ENCODE measurements at places on chromosomes 5 and 9.

DNA sequence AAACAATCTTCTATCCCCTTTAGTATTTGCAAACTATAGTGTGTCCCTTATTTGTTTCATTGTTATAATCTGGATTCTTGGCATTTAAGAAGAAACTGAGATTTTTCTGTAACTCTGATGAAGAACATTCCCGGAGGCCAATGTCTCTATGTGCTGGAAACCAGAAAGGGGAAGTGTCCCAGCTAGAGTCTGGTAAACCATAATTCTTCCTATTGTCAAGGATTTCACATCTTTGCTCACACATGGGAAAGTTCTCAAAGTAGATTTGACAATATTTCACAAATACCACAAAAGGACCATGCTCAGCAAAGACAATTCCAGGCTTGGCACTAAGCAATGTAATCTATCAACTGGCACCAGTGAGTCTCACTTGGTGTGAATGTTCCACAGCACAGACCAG lies 146.8 kb downstream of the MUSK start:
- DNase-seq = no peak

DNA sequence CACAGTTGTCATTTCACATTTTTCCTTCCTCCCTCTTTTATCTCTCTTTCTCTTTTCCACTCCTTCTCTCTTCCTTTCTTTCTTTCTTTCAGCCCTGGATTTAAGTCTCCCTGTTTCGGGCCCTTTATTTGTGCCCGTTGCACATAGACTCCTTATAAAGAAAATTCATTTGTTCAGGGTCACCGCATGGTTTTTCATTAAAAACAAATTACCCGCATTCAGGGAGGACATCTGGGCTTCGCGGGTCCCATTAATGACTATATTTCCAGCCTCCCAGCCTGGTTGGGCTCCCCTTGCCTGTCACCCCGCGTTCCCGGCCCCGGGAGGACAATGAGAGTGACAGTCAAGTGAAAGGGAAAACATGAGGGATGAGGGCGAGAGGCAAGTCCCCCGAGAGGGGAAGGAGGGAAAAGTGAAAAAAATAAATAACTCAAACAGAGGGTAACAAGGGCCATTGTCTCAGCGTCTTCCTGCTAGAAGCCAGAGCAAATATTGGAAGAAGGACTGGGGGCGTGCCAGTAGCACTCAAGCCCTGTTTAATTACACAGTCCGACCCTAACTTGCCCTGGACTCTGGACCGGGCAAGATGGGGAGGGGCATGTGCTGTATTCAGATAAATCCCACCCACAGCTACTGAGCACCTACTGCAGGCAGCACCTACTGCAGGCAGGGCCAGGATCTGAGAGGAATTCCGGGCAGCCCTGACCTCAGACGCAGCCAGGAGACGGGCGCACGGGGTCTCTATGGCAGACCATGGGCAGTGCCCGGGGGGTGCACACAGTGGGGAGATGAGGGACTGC lies 166.2 kb downstream of the PAX5 start:
- DNase-seq = no peak

DNA sequence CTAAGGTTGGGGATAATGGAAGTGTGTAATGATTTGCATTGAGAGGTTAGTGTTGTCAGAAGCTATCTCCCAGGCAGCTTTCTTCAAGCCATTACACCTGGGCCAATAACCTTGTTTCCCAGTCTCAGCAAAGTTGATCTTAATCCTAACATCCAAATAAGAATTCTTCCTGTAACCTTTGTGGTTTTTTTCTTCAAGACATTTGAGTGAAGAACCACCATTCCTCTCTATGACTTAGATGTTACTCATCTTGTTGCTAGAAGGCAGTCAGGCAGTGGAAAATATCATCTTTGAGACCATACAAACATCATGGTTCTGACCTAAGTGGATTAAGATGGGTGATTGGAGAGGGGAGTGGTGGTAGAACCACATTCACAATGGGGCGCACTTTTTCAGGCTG lies 103.5 kb downstream of the NDUFAF2 start:
- no peak for DNase-seq

DNA sequence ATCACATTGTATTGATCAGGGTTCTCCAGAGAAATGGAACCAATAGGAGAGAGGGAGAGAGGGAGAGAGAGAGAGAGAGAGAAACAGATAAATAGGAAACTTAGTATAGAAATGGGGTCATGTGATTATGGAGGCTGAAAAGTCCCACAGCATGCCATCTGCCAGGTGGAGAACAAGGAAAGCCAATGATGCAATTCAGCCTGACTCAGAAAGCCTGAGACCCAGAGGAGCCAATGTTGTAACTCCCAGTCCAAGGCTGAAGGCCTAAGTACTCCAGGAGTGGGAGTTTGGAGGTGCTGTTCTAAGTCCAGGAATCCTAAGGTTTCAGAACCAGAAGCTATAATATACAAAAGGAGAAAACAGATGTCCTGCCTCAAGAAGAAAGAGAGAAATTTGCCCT lies 48.4 kb upstream of the ISOC1 start:
- DNase-seq = no peak

DNA sequence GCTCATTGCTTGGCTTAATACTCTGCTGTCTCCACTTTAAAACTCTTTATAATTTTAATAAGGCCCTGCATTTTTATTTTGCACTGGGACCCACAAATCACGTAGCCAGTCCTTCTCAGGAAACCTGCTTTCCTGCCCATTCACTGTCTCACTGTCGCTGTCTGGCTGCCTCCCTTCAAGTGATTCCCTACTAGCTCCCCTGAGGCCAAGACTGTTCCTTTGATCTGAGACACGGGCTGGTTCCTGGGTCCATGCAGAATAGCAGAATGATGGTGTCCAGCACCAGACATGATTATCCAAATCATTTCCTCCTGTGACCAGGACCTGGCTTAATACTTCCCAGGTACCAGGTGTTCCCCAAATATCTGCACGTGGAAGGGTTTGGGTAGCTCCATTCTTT lies 597.1 kb upstream of the KLF4 start:
- no peak for DNase-seq

GRCh38 chr9:212297-212696 lies 2.4 kb upstream of the DOCK8 start:
- no peak for DNase-seq

GRCh38 chr5:56900395-56900794 lies 9.0 kb upstream of the SETD9 start:
- DNase-seq = no peak

- DNase-seq = no peak
These were observed 21.9 kb upstream of the HRH2 start for GRCh38 chr5:175635854-175636584.

DNA sequence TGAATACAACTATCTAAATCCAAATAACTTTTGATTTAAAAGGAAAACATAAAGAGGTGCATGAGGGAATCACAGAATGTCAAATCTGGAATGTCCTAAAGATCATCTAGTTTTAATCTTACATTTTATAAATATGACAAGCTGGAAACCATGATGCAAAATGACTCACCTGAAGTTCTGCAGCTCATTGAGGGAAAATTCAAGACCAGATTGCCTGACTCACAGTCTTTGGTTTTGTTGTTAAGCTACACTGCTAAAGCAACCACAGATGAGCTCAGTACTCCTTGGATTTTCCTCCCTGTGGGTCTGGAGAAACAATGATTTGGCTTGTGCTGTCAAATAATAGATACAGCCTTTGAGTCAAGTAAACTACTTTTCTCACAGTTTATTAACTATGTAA lies 19.1 kb upstream of the EDIL3 start:
- no peak for DNase-seq

- DNase-seq = no peak
These were observed 44.1 kb upstream of the ITGA2 start for GRCh38 chr5:52945040-52945439.

DNA sequence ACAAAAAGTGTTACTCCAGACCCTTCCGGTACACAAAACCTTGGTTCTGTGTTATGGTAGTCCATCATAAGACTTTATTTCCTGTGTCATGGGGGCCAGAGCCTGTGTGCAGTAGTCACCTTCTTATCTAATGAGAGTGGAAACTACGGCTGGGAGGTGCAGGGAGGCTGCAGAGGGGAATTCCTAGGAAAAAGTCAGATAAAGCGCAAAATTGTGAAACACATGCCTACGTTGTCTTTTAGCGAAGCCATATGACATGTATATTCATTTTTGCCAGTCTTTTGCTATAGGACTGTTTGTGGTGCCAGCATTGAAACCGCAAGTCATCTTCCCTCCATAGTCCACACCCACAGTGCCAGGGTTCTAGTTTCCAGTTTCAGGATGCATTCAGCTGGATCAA lies 80.7 kb downstream of the PPARGC1B start:
- DNase-seq = no peak

DNA sequence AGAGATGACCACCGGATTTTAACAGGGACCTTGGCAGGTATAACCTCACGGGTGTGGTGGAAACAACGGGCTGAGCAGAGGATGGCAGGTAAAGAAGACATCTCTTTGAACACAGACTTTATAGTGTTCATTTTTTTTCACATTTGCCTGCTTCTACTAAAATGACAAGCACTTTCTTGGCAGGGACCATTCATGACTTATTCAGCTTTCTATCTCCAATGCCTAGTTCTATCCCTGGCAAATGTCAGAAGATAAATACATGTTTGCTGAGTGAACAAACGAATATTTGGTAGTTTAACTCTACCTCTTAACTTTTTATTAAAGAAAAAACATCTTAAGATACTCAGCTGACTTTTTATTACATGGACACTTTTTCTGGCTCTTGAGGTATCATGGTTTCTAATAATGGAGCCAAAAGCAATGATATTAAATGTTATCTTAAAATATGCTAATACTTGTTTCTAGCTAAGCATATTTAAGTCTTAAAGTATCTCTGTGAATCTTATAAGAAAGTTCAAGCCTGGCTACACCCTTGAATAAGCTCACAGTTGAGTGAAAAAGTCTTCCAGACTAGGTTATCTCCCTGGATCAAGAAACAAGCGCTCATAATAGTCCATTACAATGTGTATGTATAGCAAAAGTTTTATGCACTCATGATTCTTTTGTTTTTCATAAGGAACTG lies 8.5 kb downstream of the ELL2 start:
- DNase-seq = no peak

Data from smooth muscle cell of the brain vasculature (primary cell).